ENCODE measurements at places on chromosomes 16 and 17.

GRCh38 chr17:17205368-17206123 lies 587 bp downstream of the PLD6 start:
- peak; percentile 73 for DNase-seq

GRCh38 chr16:8946544-8946943 lies 17.2 kb downstream of the USP7 start:
- DNase-seq: no peak

GRCh38 chr16:27394516-27394915 lies 7.5 kb upstream of the IL21R start:
- DNase-seq: no peak

DNA sequence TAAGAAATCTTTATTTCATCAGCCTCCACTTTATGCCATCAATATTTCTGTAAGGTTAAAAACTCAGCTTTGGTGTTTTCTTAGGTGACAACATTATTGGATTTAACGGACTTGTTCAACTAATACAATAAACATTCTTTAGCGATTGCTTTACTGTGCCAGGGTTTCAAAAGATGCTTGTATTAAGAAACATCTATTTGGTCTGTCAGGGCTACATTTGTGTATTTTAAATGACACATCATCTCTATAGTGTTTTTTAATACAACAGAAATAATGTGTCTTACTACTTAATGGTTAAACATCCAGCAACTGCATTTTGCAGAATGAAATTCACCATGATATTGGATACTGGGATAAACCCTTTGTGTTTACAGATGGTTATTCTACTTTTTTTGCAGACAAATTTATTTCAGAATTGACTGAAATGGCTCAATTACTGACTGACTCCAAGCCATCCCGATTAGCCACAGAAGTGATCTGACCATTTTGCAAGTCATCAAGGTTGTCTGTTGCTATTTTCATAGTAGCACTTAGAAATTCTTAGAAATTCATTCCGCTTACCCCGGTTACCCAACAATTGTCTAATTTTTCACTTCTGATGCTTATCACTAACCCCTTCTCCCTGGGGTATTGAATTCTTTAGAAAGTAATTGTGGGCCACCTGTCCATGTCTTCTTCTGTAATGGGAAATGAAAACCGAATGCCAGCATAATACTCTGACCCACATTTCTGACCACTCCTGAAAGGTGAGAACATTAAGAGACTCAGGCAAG lies 63.7 kb downstream of the HS3ST3A1 start:
- no peak for DNase-seq

DNA sequence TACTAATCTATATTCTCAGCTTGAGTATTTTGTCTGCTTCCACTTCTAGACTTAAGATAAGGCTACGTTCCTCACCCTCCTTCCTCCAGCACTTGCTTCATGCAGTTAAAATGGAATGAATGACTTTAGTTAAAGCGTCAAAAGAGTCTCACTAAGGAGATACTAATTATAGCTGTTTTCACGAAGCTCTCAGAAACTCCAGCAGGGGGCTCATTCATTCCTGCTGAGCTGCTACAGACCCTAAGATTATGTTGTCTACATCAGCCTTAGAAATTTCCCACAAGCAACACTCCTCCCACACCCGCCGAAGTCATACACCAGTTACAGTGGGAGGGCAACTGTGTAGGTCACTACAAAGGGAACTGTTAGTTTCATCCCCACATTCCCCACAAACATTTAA lies 57.0 kb upstream of the KIFC3 start:
- peak; percentile 23 for DNase-seq

DNA sequence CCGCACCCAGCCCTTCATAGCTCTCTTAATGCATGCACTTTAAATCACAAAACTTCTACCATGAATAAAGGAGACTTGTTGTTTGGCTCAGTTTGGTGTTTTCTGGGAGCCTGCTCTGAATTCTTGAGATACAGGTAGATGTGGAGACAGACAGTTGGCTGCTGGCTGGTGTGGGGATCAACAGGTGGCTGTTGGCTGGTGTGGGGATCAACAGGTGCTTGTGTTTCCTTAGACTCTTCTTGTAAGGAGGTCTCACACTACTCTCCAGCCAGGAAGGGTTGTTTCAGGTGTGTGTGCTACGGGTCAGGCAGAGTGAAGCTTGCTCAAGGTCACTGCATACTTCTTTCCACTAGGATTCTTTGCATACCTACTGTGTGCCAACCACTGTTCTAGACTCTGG lies 265.9 kb downstream of the HS3ST4 start:
- DNase-seq: no peak

DNA sequence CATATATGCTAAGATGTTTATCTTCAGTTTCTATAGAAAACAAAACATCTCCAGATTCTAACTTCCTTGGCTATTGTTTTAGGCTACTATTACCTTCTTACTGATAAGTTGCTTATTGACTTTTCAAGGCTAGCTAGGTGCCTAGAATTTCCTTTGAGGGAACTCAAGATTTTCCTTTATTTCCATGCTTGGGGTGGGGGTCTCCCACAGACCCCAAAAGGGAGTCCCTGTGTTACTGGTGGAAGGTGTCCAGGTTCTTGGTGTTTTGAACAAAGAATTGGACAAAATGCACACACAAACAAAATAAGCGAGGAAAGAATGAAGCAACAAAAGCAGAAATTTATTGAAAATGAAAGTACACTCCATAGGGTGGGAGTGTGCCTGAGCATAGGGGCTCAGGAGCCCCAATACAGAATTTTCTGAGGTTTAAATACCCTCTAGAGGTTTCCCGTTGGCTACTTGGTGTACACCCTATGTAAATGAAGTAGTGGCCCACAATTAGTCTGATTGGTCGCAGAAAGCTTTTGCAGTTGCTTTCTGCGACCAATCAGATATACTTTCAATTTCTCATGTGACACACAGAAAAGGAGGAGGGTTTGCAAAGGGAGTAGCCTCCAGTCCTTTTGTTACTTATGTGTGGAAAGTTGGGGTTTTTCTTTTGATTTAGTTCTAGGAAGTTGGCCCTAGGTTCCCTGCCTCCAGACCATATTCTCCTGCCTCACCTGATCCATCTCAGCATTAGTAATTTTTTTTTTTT lies 67.5 kb downstream of the MARF1 start:
- DNase-seq: no peak

DNA sequence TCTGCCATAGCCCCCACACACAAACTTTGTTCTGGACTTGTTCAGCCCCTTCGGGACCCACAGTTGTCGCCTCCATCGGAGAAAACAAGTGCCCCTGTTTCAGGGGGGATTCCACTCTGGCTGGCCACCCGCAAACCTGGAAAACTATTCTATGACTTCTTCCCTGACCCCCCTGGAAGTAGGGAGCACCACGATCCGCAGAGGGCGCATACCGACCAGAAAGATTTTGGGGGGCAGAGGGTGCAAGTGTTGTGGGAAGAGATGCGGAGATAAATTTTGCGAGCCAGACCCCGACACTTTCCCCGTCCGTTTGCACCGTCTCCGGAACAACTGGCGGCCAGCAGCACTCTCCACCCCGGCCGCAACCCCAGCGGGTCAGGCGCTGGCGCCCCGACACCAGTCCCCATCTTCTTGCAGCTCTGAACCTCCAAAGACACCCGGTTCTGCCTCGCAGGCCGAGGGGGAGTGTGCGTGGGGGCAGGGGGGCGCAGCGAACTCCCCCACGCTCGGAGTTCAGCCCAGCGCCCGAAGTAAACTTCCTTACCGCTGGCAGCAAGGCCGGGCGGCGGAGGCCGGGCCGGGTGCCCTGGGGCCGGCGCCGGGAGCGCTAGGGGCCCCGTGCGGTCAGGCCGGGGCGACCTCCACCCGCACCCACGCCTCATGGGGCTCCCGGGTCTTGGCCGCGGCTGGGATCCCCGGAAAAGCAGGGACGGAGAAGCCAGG lies 744 bp downstream of the SALL1 start:
- no peak for DNase-seq
